ENCODE measurements at places on chromosomes 1 and 21. TPM values are rescaled to one million over a fixed set of nuclear protein-coding genes. Genes with fewer than 3 reads are reported as not detected.
A peak's percentile ranks its signal among the peaks of the same experiment; 100 is the strongest.

ANKRD45 gene
- not detected for total RNA-seq

- no peak overlapping the region for H3K4me3 ChIP-seq
- no peak overlapping the region for H3K27ac ChIP-seq
- peaks cover 9% of the 10 kb centered on the region for H3K36me3 ChIP-seq
- H3K27me3 ChIP-seq, result no peaks in the 10 kb centered on the region
- DNase-seq, result no peak
- peaks cover under 1% of the 10 kb centered on the region for H3K4me1 ChIP-seq
These were observed 80.7 kb upstream of the HP1BP3 start for GRCh38 chr1:20867847-20868246.

DNA sequence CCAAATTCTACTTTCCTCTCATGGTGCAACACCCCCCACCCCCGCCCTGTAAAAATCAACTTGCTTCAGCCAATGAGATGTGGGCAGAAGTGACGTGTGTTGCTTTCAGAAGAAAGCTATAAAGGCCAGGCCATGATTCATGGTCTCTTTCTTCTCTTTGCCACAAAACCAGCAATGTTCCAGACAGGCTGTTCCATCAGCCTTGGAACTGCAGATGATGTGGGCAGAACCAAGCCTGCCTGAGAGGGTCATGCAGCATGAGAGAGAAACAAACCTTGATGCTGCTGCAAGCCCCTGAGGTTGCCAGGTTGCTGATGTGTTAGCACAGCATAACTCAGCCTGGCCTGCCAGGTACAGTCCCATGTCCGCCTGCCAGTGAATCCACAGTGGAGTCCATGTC is 41.8 kb downstream of the MIS18A start:
- DNase-seq, result no peak
- H3K36me3 ChIP-seq, result no peaks in the 10 kb centered on the region
- no peak overlapping the region for H3K27ac ChIP-seq
- H3K4me3 ChIP-seq, result no peak overlapping the region
- H3K4me1 ChIP-seq, result no peaks in the 10 kb centered on the region

DNA sequence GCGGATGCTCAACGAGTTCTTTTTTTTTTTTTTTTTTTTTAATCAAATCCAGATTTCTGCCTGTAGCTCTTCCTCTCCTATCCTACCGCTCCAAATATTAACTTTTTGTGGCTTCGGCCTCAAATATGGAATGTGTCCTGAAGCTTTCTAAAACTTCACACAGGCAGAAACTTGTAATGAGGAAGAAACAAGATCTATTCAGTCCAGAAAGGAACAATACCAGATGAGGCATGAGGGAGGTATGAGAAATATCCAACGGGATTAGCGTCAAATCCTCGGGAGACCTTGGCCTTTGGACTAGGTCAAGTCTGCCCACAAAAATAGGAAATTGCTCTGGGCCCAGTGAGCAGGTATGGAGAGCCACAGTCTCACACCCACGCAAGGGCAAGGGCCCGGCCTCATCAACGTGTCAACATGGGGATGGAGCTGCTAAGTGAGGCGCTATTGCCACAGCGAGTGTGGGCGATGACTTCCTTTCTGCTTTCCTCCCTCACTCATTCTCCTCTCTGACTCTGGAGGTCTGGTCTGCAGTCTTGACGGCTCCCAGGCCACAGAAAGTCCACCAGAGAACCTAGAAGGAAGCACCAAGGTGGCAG is 66.6 kb downstream of the BCAR3 start:
- no peak overlapping the region for H3K4me3 ChIP-seq
- no peak for DNase-seq
- no peaks in the 10 kb centered on the region for H3K36me3 ChIP-seq
- H3K27me3 ChIP-seq, result peaks cover 4% of the 10 kb centered on the region

DNA sequence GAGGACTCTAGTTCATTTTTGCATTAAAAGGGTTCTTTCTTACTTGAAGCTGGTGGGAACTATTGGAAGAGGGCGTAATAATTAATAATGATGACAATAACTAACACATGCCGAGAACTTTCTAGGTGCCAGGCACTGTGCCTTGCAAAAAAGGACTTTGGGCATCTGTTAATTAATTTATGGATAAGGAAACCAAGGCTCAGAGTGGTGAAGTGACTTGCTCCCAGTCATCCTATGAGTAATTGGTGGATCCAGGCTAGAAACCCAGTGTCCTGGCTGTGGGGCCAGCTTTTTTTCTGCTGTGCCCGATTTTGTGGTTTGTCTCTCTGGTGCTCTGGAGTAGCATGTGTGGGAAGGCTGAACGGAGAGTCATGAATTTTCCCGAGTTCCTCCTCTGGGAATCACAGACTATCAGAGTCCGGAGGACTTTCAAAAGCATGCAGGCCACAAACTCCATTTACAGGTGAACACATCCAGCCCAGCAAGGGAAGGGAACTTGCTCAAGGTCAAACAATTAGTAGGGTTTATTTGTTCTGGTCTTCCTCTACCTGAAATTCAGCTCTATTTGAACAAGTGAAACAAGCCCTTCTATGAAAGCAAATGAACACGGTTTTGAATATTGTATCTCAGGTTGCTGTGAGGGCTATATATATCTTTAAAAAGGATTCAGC is 23.4 kb downstream of the ROR1 start:
- no peak overlapping the region for H3K27ac ChIP-seq
- H3K4me3 ChIP-seq, result no peak overlapping the region
- DNase-seq, result no peak

DNA sequence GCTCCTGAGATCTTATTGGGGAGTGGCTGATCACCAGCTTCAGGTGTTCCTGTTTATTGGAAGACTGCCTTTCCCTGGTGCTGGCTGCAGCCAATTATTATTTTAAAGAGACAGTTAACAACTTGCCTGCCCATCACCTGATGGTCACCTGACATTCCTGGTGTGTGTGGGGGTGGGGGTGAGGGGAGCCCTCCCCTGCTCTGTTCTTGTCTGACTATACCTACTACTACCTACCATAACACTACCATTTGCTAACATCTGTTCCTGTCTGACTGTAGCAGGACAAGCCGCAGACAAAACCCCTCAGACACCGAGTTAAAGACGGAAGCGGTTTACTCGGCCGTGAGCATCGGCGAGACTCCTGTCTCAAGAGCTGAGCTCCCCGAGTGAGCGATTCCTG is 54.9 kb upstream of the NBPF3 start:
- peaks cover 6% of the 10 kb centered on the region for H3K4me1 ChIP-seq
- H3K36me3 ChIP-seq, result peaks cover 1% of the 10 kb centered on the region
- H3K27ac ChIP-seq, result no peak overlapping the region
- H3K27me3 ChIP-seq, result peaks cover 22% of the 10 kb centered on the region
- no peak overlapping the region for H3K4me3 ChIP-seq
- DNase-seq, result no peak

- H3K27ac ChIP-seq, result no peak overlapping the region
- H3K4me3 ChIP-seq, result no peak overlapping the region
- no peaks in the 10 kb centered on the region for H3K36me3 ChIP-seq
- no peaks in the 10 kb centered on the region for H3K4me1 ChIP-seq
These were observed 136.9 kb upstream of the C8B start for GRCh38 chr1:57102561-57103326.

CFH gene
- 3.9 TPM for total RNA-seq

DNA sequence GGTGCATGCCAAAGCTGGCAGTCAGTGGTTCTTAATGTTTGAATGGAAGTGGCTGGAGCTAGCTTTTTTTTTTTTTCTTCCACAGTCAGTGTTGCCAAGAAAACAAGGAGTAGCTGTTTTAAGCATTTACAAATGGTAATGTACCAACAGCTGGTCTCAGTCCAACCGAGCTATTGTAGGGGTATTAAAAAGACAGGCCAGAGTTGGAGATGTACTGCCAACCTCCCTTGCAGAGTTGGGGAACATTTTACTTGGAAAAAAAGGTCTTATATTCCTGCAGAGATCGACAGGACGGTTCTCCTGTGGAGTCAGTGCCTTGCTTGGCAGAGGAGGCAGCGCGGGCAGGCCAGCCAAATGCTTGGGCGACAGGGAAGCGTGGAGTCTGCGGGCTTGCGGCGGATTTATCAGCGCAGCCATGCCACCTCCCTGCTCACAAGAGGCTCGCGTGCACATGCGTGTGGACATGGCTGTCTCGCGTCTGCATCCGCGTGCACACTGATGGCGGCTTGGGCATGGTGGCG is 338.1 kb downstream of the RPS6KC1 start:
- H3K36me3 ChIP-seq, result no peaks in the 10 kb centered on the region
- no peak overlapping the region for H3K27ac ChIP-seq
- no peaks in the 10 kb centered on the region for H3K4me1 ChIP-seq
- peaks cover 2% of the 10 kb centered on the region for H3K27me3 ChIP-seq

GRCh38 chr1:29318724-29319123 is 82.4 kb downstream of the PTPRU start:
- no peak for DNase-seq
- H3K36me3 ChIP-seq, result no peaks in the 10 kb centered on the region
- no peaks in the 10 kb centered on the region for H3K27me3 ChIP-seq
- no peaks in the 10 kb centered on the region for H3K4me1 ChIP-seq

DNA sequence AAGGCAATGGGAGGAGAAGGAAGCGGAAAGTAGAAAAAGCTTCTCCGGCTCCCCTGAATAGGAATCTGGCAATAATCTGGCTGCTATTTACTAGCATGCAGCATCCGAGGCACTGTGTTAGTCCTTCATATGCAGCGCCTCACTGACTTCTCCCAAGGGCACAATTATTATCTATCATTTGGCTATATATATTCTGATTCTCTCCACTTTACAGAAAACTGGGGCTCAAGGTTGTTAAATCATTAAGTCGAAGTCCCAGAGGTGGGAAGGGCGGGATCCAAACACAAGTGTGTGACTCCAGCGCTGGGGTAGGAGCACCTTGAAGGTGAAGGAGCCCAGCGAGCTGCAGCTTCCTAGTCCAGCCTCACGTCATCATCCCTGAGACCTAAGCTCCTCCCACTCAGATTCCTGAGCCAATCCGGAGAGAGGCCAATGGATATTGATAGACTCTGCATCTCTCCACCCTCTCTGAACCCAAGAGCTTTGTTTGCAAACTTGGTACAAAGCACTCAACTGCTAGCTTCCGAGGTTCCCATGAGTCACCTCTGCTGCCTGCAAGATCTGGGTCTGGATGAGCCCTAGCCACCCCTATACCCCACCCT is 16.6 kb upstream of the EYA3 start:
- H3K36me3 ChIP-seq, result no peaks in the 10 kb centered on the region
- no peaks in the 10 kb centered on the region for H3K4me1 ChIP-seq
- H3K27me3 ChIP-seq, result peaks cover 14% of the 10 kb centered on the region
- H3K4me3 ChIP-seq, result no peak overlapping the region
- DNase-seq, result no peak

E2F2 gene
- 45.1 TPM for total RNA-seq

- H3K27ac ChIP-seq, result no peak overlapping the region
- no peaks in the 10 kb centered on the region for H3K36me3 ChIP-seq
- peaks cover 1% of the 10 kb centered on the region for H3K4me1 ChIP-seq
These were observed 15.5 kb upstream of the CXADR start for GRCh38 chr21:17497316-17497715.

SERTAD4 gene
- total RNA-seq, result not detected

DNA sequence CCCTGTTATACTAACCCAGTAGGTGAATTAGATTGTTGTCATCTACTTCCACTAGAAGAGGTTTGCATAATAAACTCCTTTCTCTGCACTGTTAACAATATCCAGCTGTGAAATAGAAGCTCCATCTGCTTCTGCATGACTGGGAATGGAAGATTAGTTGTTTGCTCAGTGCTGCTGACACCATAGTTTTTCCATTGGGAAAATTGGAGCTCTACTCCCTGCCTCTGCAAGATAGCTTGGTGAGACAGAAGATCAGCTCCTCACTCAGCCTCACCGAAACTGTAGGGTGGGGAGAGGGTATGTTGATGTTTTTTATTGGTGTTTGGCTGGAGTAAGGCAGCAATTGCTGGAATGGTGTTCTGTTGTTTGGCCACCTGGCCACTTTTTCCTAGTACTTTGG is 331.6 kb upstream of the ADAMTS5 start:
- no peak for DNase-seq
- no peaks in the 10 kb centered on the region for H3K4me1 ChIP-seq
- no peaks in the 10 kb centered on the region for H3K27me3 ChIP-seq
- H3K27ac ChIP-seq, result no peak overlapping the region
- H3K36me3 ChIP-seq, result no peaks in the 10 kb centered on the region
- H3K4me3 ChIP-seq, result no peak overlapping the region

- DNase-seq, result no peak
- H3K27ac ChIP-seq, result no peak overlapping the region
- peaks cover 38% of the 10 kb centered on the region for H3K4me1 ChIP-seq
- peaks cover 12% of the 10 kb centered on the region for H3K36me3 ChIP-seq
- peak overlapping the region; percentile 90 for H3K4me3 ChIP-seq
- peaks cover 6% of the 10 kb centered on the region for H3K27me3 ChIP-seq
These were observed 3.3 kb downstream of the IFNGR2 start for GRCh38 chr21:33406493-33406892.

GRCh38 chr1:172238158-172238557 is 182.3 kb upstream of the C1orf105 start:
- DNase-seq, result no peak
- no peak overlapping the region for H3K27ac ChIP-seq
- H3K4me3 ChIP-seq, result no peak overlapping the region
- no peaks in the 10 kb centered on the region for H3K4me1 ChIP-seq
- H3K36me3 ChIP-seq, result peaks cover 4% of the 10 kb centered on the region

GRCh38 chr1:119783354-119784185 is 14.9 kb upstream of the HMGCS2 start:
- H3K36me3 ChIP-seq, result no peaks in the 10 kb centered on the region
- peaks cover 15% of the 10 kb centered on the region for H3K4me1 ChIP-seq
- H3K27me3 ChIP-seq, result peaks cover 30% of the 10 kb centered on the region
- no peak overlapping the region for H3K27ac ChIP-seq

RGS7 gene
- total RNA-seq, result not detected

MECR gene
- total RNA-seq, result 17.0 TPM

DNA sequence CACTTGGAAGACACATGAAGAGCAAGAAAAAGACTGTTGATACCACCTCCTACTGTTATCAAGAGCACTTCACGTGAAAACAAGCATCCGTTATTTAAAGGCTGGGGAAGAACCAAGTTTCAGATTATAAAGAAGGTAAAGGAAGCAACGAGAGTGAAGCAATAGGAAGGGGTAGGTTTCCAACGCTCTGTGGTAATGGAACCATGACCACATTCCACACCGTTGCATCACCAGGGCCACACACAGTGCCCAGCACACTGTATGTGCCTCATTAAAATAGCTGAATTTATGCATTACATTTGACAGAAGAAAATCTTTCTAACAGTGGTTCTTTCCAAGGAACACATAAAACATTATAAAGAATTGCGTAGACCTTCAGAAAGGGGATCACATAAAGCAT is 435.8 kb downstream of the MRPL39 start:
- no peak for DNase-seq
- no peak overlapping the region for H3K27ac ChIP-seq
- H3K27me3 ChIP-seq, result peaks cover 2% of the 10 kb centered on the region
- H3K36me3 ChIP-seq, result no peaks in the 10 kb centered on the region

GRCh38 chr1:41679531-41679930 is 195.0 kb upstream of the EDN2 start:
- peak overlapping the region; percentile 36 for H3K27ac ChIP-seq
- H3K36me3 ChIP-seq, result peaks cover 1% of the 10 kb centered on the region
- H3K4me1 ChIP-seq, result peaks cover 66% of the 10 kb centered on the region
- H3K4me3 ChIP-seq, result peak overlapping the region; percentile 23
- no peak for DNase-seq

DNA sequence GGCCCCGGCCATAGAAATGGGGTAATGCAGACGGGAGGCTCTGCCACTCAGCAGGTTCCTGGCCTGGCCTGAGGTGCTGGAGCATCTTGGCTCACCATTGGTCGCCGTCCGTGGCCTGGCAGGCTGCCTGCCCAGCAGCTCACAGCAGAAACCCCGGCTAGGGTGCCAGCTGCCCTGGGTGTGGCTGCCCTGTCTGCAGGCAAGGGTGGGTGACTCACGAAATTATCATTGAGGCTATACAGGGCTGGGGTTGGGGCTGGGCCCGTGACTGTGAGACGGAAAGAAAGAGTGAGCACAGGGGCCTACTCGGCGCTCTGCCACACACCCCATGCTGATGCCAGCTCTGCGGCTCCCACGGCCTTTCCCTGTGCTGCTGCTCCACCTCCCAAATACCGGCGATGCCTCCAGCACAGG is 8.0 kb upstream of the PKP1 start:
- no peak for DNase-seq
- H3K4me3 ChIP-seq, result no peak overlapping the region
- no peak overlapping the region for H3K27ac ChIP-seq
- H3K4me1 ChIP-seq, result no peaks in the 10 kb centered on the region

DENND2D gene
- total RNA-seq, result 299 TPM

Data from activated naive CD8-positive, alpha-beta T cell treated with anti-CD3 and anti-CD28 coated beads, Interleukin-2, amount 10 ng/mL, durations not matched to agents 7 days and 5 days (primary cell).